Vagina (tissue), 2 donors: ENCODE measurements at places on chromosomes 3 and 15.

- no peak for DNase-seq
Measured at GRCh38 chr3:71513515-71513914, 70.0 kb downstream of the FOXP1 start.

DNA sequence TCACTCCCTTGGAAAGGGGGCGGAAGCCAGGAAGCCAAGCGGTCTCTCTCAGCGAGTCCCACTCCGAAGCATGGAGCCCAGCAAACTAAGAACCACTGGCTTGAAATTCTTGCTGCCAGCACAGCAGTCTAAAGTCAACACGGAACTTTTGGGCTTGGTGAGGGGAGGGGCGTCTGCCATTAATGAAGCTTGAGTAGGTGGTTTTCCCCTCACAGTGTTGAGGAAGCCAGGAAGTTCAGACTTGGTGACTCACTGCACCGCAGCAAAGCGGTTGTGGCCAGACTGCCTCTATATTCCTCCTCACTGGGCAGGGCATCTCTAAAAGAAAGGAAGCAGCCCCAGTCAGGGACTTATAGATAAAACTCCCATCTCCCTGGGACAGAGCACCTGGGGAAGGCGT lies 665.4 kb upstream of the CBLB start:
- no peak for DNase-seq

GRCh38 chr3:133757701-133758567 lies 11.7 kb downstream of the TF start:
- DNase-seq: no peak

DNA sequence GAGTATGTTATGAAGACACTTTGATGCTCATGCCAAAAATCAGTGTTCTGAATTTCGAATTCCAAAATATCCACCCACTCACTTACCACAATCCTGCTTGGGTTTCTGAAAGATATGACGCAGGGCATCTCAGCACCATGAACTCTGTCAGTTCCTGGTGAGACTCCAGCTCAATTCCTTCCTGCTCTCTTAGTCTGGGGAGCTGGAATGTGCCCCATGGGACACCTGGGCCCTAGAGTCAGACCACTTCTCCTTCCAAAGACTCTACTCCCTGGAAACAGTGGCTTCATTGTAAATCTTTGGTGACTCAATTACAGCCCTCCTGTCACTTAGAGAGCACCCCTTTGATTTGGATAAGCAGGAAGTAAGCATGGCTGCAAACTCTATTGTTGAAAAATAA lies 50.5 kb downstream of the CD86 start:
- DNase-seq: no peak

- DNase-seq: no peak
Measured at GRCh38 chr3:64392001-64392400, 166.7 kb upstream of the PRICKLE2 start.

DNA sequence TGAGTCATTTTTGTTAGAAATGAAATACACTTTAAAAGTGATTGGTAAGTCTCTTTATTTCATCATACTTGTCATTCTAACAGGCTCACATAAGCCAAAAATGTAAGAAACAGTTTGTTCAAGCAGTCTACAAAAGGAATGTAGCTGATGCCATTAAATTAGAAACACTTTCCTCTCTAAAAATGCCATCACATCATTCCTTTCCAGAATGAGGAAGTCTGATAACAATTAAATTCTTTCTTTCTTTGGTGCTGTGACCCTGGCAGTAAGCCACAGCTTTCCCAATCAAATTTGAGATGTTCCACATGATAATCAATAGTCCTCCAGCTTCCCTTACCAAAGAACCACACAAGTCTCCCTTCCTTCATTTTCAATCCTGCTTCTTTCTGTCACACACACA lies 9.4 kb upstream of the P2RY1 start:
- no peak for DNase-seq

DNA sequence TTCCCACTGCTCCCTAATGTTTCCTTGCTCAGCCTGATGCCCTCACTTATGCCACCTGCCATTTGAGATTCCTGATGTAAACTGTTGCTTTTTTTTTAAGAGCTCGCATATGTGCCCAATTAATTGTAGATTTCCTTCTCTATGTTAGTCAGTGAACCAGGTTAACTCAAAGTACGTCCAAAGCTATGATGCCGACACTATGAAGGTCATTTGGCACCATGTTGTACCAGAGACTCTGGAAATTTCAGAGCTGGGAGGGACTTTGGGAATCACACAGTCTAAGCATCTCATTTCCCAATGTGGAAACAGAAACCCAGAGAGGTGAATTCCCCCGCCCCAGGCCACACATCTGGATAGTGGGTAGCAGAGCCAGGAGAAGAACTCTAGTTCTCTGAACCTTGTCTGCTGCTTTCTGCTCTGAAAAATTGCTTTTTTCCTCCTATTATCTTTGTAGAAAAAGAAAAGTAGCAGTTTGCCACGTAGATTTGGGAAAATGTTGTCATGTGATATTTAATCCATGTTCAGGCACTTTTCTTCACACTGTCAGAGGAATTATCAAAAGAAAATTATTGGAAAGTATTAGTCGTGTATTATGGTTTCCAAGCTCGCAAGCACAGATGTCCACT lies 38.5 kb upstream of the TNFAIP8L3 start:
- DNase-seq: no peak

DNA sequence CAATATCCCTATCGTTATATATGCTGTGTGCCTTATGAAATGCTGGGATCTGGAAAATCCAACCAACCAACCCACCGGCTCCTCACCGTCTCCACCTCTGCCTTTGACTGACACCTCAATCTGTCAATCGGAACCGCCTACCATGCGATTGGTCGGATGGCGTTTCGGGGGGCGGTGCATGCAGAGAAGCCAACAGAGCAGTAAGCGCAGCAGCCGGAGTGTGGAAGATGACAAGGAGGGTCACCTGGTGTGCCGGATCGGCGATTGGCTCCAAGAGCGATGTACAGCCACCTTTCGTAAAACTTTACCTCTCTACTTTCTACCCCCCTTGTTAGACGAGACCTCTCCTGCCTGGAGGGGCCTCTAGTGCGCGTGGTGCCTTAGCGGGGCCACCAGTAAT lies 6.3 kb downstream of the CLK3 start:
- no peak for DNase-seq

DNA sequence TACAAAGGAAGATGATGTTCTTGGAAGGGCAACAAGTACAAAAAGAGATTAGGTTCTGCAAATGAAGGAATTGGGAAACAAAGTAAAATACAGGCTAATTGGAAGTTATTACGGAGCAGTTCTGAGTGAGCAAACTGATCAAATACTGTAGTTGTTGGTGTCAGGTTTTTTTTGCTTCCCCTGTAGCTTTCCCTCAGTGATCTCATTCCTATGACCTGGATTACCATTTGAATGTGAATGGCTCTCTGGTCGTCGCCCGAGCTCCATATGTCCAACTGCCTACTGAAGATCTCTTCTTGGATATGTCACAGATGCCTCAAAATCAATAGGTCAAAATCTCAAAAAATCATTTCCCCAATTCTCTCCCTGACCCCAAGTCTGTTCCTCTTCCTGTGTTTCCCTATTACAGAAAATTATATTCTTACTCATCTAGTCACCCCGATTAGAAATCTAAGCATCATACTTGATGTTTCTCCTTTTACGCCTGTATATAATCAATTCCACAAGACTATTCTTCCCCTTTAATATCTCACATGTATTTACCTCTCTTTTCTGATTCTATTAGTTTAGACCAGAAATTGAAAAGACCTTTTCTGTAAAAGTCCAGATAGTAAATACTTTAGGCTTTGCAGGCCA lies 29.0 kb downstream of the GOLM2 start:
- no peak for DNase-seq

DNA sequence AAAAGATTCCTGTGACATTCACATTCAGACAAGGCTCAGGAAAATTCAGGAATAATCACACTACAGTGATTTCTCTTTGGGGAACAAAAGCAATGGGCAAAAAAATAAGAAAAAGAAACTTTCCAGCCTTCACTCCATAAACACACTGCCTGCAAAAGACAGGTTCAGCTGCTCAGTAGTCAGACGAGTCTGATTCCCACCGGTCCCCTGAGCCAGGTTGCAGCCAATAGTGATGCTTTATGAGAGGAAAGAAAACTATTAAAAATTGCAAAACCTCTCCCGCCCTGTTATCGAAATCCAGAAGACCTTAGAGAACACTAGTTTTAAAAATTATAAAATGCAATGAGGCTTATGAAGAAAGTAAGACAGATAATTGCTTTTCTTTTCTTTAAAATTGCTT lies 8.5 kb downstream of the PLCH1 start:
- no peak for DNase-seq

- no peak for DNase-seq
Measured at GRCh38 chr3:79326642-79327041, 441.2 kb downstream of the ROBO1 start.

GRCh38 chr15:59616379-59616778 lies 4.8 kb downstream of the GCNT3 start:
- no peak for DNase-seq

- no peak for DNase-seq
Measured at GRCh38 chr3:49277383-49277775, 347 bp upstream of the C3orf62 start.

DNA sequence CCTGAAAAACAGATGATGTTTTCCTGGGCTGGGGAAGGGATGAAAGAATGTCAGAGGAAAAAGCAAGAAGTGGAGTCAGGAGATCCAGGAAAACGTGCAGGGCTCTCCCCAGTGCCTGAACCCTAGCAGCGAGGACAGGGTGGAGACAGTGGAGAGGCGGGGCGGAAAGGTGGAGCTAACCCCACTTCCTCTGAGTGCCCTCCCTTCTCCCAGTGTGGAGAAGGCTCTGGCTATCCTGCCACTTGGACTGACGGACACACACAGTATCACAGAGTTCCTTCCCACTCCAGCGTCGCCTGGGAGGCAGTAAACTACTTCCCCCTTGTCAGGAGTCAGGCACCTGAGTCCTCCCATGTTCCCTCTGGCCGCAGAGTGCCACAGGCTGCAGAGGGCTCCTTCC lies 125.3 kb upstream of the CHRNA7 start:
- DNase-seq: no peak

DNA sequence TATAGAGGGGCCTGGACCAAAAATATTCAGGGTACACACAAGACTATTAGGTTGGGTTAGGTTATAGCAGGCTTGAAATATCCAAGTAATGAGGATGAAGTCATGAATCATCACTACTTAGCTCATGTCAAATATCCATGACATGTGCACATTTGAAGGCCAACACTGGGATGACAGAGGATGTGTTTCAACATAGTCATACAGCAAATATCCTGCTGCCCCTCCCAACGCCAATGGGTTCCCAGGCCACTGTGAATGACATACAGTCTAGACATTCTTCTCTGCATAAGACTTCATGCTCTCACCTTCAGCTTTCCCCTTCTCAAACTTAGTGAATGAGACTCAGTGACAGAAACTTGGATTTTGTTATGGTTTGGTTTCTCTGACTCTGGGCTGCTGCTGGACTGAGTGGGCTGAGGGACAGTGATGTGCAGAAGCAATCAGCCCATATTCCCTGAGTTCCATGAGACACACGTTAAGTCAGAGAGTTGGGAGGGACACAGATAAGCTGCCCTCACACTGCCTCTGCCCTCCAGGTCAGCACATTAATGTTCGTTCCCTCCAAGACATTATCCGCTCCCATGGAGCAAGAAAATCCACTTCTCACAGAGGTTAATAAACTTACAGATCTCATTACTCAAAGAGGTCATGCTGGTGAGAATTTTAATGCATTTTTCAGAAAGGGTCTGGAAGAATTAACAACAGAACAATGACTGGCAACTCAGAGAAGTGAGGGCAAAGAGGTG lies 15.4 kb downstream of the HOMER2 start:
- no peak for DNase-seq

- no peak for DNase-seq
Measured at GRCh38 chr3:57816471-57817095, 60.5 kb downstream of the SLMAP start.

- DNase-seq: no peak
Measured at GRCh38 chr3:15436246-15436645, 8.8 kb downstream of the EAF1 start.

GRCh38 chr15:87731630-87732029 lies 524.9 kb downstream of the NTRK3 start:
- no peak for DNase-seq

DNA sequence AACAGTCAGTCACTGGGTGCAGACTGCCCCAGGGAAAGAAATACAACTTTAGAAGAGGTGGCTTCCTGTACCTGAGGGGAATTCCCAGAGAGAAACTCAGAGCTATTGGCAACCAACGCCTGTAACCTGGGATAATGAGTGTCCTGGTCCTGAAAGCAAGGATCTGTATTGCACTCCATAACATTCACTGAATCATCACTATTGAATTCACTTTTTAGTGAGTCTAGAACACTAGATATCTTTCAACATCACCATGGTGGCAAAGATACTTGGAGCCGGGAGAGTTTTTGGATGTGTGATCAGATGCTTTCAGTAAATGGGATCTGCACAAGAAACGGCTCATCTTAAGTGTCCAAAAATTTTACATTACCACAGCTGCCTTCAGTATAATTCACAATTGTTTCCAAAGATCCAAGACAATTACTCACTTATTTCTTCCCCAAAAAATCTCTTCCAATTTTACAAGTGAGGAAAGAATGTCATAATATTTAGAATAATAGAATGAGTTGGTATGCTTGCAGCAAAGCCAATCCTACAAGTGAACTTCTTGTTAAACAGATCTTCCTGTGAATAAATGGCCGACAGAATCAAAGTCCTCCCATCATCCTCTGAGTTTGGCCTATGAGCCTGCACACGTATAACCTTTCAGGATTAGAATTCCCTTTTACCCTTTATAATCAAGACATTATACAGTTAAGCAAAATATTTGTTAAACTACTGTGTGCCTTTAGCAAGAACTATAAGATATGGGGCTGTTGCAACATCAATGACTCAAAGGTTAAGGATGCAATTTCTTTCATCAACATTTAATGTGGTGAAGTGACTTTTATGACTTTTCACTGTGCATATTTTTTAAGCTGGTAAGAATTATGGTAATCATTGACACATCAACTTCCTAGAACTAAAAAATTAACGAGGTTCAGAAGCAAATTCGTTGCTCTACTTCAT lies 243.3 kb upstream of the COL8A1 start:
- no peak for DNase-seq

DNA sequence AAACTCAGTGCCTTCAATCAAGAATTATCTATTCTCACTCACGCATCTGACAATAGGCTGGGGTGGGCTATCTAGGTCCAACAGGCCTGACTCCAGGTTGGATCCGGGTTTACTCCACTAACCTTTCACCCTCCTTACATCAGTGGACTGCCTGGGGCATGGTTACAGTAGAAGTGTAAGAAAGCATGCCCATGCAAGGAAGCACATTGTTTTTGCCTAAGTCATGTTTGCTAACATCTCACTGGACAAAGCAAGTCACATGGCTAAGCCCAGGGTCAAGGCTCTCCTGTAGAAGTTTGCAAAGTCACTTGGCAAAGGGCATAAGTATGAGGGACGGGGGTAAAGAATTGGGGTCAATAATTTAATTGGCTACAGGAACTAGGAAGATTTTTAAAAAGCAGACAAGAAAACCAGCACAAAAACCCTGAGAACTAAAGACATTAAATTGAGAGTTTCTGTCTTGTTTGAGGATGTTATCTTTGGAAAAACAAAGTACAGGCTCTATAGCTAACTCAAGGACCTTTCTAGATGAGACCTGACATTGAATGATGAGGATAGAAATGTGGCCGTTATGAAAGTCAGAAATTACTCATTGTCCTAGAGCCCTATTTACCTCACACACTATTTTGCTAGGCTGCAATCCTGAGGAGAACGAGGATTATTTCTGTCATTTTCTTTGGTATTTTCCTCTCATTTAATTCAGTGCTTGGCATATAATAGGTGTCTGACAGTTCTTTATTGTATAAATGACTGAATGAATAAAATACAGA lies 214.2 kb downstream of the IL20RB start:
- no peak for DNase-seq
